Posterior cingulate gyrus (tissue), 11 donors: ENCODE measurements at places on chromosomes 16 and 17.
A peak's percentile ranks its signal among the peaks of the same experiment; 100 is the strongest.

- no peak for DNase-seq
Measured at GRCh38 chr17:27485716-27486495, 29.7 kb downstream of the KSR1 start.

DNA sequence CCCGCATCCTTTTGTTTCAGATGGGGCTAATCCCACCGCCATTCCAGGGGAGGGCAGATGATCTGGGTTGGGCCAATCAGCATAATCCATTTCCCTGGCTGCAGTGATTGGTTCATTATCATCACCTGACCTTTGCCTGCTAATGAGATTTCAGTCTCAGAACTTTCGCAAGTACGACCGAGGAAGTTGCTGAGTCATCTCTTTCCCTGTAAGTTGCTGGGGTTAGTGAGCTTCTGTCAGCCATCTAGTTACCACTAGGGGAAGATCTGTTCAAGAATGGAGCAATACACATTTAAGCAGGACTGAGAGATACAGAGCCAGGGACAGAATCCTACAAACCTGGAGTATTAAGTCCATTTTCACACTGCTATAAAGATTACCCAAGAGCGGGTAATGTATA is 65.3 kb upstream of the NUDT7 start:
- no peak for DNase-seq

GRCh38 chr16:29720703-29721102 is 25.1 kb downstream of the C16orf54 start:
- DNase-seq: no peak

GRCh38 chr17:76467809-76468633 is 618 bp downstream of the AANAT start:
- DNase-seq: no peak

GRCh38 chr17:76414334-76415295 is 30.2 kb downstream of the SPHK1 start:
- peak; percentile 40 for DNase-seq

DNA sequence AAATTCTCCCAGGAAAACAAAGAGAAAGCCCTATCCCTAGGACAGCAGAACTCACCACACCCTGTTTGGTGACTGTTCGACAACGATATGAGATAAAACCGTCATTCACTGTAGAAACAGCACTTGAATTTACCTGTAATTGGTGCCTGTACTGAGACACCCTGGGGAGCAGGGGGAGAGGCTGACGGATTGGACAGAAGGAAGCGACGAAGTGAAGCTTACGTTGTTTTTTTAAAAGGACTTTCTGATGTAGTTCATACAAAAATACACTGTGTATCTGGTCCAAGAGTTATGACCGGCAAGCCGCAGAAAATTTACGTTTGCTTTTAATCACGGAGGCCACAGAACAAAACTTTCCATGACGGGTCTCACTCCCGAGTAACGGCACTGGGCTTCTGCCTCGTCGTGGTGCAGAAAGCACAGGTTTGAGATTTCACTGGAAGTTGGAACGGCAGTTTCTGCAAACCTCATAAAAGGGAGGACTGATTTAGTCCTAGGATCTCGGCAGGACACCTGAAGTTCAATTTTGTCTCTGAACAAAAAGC is 9.7 kb downstream of the NXN start:
- peak; percentile 6 for DNase-seq

GRCh38 chr17:78387977-78388941 is 9.8 kb downstream of the PGS1 start:
- no peak for DNase-seq

DNA sequence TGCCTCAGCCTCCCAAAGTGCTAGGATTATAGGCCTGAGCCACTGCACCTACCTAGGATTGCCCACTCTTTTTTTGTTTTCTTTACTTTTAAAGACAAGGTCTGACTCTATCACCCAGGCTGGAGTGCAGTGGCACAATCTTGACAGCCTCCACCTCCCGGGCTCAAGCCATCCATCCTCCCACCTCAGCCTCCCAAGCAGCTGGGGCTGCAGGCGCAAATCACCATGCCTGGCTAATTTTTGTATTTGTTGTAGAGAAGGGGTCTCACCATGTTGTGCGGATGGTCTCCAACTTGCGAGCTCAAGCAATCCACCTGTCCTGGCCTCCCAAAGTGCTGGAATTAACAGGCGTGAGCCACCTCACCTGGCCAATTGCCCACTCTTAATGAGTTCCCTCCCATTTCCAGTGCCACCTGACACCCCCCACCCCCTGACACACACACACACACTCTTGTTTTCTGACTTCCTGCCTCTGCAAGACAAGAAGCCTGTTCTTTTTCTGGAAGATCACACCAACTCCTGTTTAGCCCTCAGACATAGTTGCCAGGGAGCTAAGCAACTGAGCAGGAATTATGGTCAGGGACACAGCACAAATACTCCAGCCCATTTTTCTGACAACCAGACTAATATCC is 2.6 kb downstream of the OVCA2 start:
- no peak for DNase-seq

- no peak for DNase-seq
Measured at GRCh38 chr17:50380369-50381259, 7.6 kb downstream of the EME1 start.

DNA sequence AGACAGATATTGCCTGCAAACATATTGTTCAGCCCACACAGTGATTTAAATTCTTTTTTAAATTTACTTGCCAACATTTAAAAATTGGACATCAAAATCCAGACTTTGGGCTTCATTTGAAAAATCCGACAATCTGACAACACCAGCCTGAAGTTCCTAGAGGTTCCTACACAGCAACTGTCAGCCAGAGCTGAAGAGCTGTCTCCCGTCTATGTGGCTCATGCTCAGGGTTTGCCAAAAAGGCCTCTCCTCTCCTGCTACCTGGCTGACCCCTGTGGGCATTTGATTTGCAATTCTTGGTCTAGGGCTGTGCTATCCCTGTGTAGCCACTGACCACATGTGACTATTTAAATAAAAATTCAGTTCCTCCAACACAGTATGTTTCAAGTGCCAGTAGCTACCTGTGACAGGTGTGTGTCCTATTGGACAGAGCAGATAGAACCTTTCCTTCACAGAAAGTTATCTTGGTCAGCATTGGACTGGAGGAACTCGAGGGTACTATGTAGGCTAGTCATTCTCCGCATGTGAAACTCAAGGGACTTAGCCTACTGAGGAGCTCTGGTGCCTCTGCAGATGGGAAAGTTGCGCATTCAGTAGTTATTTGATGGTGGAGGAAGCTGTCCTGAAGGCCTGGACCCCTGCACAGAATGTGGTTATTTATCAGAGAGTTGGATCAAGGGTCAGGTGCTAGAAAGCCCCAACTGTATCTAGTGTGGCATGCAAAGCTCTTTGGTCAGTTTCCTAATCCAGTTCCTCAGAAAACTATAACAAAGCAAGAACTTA is 2.7 kb downstream of the LYRM1 start:
- DNase-seq: no peak

DNA sequence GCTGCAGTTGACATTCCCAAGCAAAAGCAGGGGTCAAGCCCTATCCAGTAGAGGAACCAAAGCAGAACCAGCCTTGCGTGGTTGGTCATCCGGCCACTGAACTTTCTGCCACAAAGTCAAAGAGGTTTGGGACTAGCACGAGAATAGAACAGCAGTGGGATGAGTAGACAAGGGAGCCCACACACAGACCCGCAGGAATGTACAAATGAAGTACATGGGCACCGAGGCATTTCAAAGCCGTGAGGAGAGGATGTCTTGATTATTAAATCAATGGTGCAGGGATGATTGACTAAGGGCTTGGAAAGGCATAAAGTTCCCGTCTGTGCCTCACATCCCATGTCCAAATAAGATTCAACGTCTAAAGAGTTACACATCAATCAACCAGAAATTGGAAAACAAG is 81.8 kb upstream of the TBC1D3K start:
- DNase-seq: no peak

- DNase-seq: no peak
Measured at GRCh38 chr17:14153374-14153773, 83.3 kb downstream of the CDRT15 start.

DNA sequence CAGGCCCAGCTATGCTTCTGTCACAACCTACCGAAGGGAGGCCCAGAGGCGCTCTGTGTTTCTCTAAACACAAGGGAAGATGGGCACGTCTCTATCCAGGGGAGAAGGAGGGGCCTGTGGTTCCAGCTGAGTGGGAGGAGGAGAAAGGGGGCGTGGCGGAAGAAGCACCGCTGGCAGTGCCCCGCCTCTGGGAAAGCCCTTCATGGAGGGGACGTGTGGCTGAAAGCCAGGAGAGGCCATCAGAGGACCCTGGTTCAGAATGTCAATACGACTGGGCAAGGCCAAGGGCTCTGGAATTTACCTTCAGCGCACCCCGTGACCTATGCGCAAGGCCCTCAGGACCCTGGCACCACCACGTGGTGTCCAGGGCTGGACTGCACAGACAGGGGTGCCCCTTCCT is 12.3 kb upstream of the SLC38A8 start:
- DNase-seq: no peak

DNA sequence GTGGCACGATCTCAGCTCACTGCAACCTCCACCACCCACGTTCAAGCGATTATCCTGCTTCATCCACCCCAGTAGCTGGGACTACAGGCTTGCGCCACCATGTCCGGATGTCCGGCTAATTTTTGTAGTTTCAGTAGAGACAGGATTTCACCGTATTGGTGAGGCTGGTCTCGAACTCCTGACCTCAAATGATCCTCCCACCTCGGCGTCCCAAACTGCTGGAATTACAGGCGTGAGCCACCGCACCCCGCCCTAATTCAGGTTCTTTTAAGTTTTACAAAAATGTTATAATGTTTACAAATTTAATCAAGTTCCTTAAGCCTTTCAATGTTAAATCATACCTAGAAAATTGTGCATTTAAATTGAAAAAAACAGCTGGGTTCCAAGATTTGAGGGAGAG is 13.3 kb upstream of the GJD3 start:
- DNase-seq: no peak

DNA sequence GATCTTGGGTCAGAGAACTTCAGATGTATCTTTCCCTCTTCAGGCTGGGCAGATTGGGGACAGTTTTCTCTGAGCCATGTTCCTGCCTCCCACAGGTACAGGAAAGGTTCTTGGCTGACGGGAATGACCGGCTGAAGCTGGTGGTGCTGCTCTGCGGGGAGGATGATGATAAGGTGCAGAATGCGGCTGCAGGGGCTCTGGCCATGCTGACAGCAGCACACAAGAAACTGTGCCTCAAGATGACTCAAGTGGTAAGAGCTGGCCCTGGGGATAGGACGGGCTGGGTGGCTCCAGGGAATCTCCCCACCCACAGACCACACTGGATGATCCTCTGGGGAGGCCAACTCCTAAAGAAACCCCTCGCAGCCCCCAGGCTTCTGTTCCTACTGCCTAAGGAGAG is 10.9 kb downstream of the SLC35G3 start:
- DNase-seq: no peak

DNA sequence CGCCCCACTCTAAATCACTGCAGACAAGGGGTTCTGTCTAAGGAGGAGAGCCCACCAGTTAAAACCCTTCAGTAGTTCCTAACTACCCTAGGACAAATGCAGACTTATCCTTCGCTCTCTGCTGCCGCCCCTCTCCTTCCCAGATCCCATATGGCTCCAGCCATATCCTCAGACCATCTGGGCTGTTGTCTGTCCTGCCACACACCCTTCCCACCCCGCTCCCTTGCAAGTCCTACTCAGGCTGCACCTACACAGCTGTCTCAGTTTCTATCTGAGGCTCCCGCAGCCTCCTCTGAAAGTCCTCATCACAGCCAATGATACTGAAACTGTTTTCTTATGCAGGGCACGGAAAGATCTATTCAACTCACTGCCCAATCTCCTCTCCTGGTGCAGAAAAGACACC is 720 bp upstream of the BCKDK start:
- DNase-seq: no peak

DNA sequence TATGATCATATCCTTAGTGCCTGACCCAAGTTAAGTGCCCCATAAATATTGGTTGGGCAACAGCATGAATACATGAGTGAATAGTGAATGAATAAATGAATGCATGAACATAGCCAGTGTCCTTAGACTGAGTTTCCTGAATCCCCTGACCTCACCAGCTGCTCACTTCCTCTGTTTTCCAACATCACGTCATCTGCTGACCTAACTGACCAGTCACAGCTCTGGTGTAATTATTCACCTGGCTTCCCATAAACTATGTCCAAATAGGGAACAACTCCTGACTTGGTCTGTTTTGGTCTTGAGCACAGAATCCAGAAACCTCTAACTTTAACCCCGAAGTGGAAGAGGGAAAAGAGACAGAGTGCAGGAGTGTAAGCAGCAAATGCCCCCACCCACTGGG is 83.4 kb downstream of the ASIC2 start:
- DNase-seq: no peak

DNA sequence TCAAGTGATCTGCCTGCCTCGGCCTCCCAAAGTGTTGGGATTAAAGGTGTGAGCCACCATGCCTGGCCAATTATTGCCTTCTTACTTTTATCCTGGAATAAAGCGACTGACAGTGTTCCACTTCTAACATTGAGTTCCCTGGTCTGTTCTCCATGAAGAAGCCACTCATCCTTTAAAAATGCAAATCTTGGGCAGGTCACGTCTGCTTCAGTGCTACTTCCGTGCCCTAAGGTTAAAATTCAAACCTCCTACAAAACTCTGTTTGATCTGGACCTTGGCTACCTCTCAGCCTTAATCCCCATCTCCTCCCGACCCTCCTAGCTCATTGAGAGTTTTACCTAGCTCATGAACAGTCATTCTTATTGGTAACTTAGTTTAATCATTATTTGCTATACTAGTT is 9.6 kb upstream of the SHISA9 start:
- no peak for DNase-seq

DNA sequence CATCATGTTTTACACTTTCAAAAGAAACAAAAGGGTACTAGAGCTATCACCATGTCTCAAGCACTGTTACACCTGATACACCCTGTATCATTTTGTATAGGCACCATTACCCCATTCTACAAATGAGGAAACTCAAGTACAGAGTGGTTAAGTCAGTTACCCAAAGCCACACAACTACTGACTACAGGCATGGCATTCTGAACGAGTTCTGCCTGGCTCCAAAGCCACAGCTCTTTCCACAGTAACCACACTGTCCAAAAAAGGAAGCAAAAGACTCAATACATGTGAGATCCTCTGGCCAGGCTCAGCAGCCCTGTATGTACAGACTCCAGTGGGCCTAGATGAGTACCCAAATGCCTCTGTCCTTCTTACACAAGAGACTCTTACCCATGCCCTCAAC is 4.7 kb downstream of the DYNC1LI2 start:
- no peak for DNase-seq

- DNase-seq: no peak
Measured at GRCh38 chr17:79132271-79133064, 57.8 kb downstream of the ENGASE start.

GRCh38 chr17:2723505-2723996 is 12.0 kb upstream of the CLUH start:
- DNase-seq: no peak
